ENCODE measurements at places on chromosomes 16 and 17.
A peak's percentile ranks its signal among the peaks of the same experiment; 100 is the strongest.

- peak overlapping the region; percentile 0 for H3K4me3 ChIP-seq
- H3K27ac ChIP-seq = peak overlapping the region; percentile 79
- no peaks in the 10 kb centered on the region for H3K27me3 ChIP-seq
- no peak for DNase-seq
Measured at GRCh38 chr17:76688165-76688622, 22.6 kb downstream of the MXRA7 start.

DNA sequence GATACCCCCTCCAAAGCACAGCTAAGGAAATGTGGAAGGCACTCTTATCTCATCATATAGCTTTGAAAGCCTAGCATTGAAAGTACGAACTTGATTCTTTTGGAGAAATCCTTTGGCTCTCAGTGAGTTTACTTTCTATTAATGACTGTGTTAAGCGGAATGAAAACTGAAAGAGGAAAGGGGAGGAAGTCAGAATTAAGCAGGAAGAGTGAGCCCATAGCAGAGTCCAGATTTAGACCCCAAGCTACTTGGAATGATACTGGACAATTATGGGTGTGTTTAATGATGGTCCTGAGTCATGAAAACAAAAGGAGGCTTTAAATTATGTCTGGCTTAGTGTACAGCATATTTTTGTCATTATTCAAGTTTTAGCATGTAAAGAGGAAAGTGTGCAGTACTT lies 42.2 kb downstream of the TENT4B start:
- no peaks in the 10 kb centered on the region for H3K27me3 ChIP-seq
- no peaks in the 10 kb centered on the region for H3K36me3 ChIP-seq
- no peak for DNase-seq
- peak overlapping the region; percentile 66 for H3K27ac ChIP-seq

- H3K27me3 ChIP-seq = peaks cover 5% of the 10 kb centered on the region
- no peaks in the 10 kb centered on the region for H3K36me3 ChIP-seq
- no peak for DNase-seq
- peak overlapping the region; percentile 69 for H3K4me3 ChIP-seq
- peak overlapping the region; percentile 49 for H3K27ac ChIP-seq
- peaks cover 21% of the 10 kb centered on the region for H3K4me1 ChIP-seq
Measured at GRCh38 chr17:50169121-50169764, 3.4 kb downstream of the SGCA start.

- no peaks in the 10 kb centered on the region for H3K36me3 ChIP-seq
- DNase-seq = peak; percentile 76
- no peaks in the 10 kb centered on the region for H3K27me3 ChIP-seq
- H3K4me3 ChIP-seq = no peak overlapping the region
- no peak overlapping the region for H3K27ac ChIP-seq
Measured at GRCh38 chr17:68172461-68172954, 75.3 kb upstream of the AMZ2 start.

DNA sequence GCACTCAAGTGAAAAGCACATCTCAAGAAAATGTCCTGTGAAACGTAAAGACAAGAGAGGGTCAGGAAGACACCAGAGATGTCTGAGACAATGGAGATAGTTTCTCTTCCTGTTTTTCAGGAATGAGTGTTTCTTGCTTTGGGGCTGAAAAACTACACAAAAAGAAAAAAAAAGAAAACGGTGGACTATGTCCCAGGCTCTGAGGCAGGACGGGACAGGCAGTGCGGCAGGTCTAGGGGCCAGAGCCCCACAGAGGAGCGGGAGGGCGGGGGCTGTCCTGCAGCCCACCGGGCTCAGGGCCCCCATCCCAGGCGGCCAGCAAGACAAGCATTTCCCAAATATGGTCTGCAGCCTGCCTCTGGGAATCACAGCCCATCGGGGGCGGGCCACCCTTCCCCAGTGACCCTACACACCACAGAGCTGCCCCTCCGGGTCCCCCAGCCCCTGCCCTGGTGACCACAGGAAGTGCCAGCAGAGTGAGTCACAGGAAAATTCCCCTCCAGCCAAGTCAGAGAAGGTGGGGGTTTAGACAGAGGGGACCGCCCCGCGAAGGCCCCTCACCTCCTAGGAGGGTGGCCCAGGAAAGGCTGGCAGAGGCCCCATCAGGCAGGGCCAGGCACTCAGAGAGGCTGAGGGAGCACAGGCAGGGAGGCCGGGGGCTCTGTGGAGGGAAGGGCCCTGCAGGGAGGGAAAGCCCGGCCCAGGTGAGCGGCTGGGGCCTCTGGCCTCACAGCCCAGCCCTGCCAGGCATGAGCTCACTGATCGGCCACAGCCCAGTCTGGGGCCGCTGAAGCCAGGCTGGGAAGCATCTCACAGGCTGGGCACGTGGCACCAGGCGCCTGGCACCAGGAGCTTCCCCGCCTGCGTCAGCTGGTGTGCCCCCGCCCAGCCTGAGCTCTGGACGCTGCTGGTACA lies 6.3 kb downstream of the BCAR1 start:
- H3K4me1 ChIP-seq = peaks cover 53% of the 10 kb centered on the region
- peaks cover 5% of the 10 kb centered on the region for H3K36me3 ChIP-seq
- DNase-seq = no peak

GRCh38 chr17:75843577-75844529 lies at the start of gene UNC13D:
Gene UNC13D, minus strand, starts transcription at chr17:75844404. Its CDS starts 67 bp downstream, at chr17:75844337.
- H3K36me3 ChIP-seq = peaks cover 3% of the 10 kb centered on the region
- no peak for DNase-seq
- H3K4me3 ChIP-seq = peak within 1 kb of the TSS; percentile 25

DNA sequence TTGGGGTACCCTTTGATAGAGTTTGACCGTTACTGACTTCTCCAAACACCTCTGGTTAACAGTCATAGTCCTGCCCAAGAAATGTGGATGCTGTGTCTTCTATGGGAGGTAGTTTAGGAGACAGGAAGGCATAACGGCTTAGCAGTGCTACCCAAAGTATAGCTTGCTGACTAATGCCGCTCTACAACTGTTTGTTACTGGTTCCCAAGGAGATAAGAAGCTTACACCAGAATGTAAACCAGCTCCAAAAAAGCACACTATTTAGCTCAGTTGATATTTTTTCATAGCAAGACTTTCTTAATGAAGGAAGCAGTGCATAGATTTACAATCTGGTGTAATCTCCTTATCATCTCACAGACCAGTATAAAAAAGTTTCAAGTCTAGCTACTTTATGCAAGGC lies 95.7 kb downstream of the HS3ST3B1 start:
- H3K4me1 ChIP-seq = no peaks in the 10 kb centered on the region
- no peak overlapping the region for H3K27ac ChIP-seq
- H3K27me3 ChIP-seq = peaks cover 8% of the 10 kb centered on the region
- no peak for DNase-seq
- H3K4me3 ChIP-seq = no peak overlapping the region
- no peaks in the 10 kb centered on the region for H3K36me3 ChIP-seq

- peaks cover 10% of the 10 kb centered on the region for H3K4me1 ChIP-seq
- no peaks in the 10 kb centered on the region for H3K36me3 ChIP-seq
- H3K27me3 ChIP-seq = peaks cover 20% of the 10 kb centered on the region
- no peak overlapping the region for H3K4me3 ChIP-seq
- DNase-seq = no peak
- no peak overlapping the region for H3K27ac ChIP-seq
Measured at GRCh38 chr17:48351911-48352332, 78.1 kb downstream of the SKAP1 start.

- no peak for DNase-seq
- H3K27me3 ChIP-seq = no peaks in the 10 kb centered on the region
- H3K4me1 ChIP-seq = no peaks in the 10 kb centered on the region
- no peak overlapping the region for H3K27ac ChIP-seq
- no peak overlapping the region for H3K4me3 ChIP-seq
- no peaks in the 10 kb centered on the region for H3K36me3 ChIP-seq
Measured at GRCh38 chr16:63922560-63922959, 1199.3 kb downstream of the CDH11 start.

DNA sequence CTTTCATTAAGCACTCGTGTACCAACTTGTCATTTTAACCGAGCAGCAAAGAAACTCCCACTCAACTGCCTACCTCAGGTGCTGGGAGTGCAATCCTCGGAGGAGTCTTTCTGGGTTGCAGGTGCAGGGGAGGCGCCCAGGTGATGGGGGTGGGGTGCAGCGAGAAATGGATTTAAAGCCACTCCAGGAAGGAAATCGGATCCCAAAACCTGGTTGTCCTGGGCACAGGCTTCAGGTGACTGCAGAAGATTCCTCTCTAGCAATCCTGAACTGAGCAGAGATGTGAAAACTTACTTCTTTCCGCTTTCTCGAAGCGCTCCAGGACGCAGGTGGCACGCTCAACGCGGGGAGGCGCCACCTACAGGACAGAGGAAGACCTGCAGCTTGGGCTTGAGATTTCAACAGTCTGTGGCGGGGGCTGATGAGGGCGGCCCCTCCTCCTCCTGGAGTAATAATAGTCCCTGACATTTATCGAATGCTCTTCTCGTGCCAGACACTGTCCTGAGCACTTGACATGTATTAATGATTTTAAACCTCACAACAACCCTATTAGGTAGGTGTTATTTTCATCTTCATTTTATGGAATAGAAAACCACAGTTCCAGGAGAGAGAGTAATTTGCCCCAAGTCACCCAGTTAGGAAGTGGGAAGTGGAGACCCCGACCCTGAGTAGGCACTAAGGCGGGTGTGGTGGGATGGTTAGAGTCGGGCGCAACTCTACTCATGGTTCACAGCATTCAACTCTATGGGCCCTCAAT lies 27.2 kb upstream of the SKAP1 start:
- peaks cover 41% of the 10 kb centered on the region for H3K27me3 ChIP-seq
- peak overlapping the region; percentile 78 for H3K4me3 ChIP-seq
- peaks cover 7% of the 10 kb centered on the region for H3K4me1 ChIP-seq
- peak overlapping the region; percentile 18 for H3K27ac ChIP-seq

DNA sequence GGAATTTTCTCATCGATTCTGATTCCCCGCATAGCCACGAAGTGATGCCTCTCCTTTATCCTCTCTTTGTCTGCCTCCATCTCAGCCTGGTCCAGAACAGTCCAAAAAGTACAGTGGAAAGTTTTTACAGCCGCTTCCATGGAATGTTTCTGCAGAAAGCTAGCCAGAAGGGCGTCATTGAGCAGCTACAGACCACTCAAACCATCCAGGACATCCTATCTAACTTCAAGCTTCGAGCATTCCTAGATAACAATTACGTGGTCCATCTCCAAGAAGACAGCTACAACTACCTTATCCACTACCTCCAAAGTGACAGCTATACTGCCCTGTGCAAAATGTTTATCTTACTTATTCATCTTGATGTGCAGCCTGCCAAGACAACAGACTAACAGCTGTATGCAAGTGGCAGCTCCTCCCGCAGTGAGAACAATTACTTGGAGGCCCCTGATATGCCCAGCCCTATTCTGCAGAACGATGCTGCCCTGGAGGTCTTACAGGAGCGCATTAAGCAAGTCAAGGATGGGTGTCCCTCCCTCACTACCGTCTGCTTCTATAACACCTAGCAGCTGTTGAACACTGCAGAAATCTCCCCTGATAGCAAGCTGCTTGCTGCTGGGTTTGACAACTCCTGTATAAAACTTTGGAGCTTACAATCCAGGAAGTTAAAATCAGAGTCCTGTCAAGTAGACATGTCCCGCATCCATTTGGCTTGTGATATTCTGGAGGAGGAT lies 38.9 kb downstream of the SLFN12L start:
- H3K27ac ChIP-seq = no peak overlapping the region
- H3K4me3 ChIP-seq = no peak overlapping the region
- no peak for DNase-seq
- peaks cover 92% of the 10 kb centered on the region for H3K27me3 ChIP-seq
- H3K4me1 ChIP-seq = no peaks in the 10 kb centered on the region

DNA sequence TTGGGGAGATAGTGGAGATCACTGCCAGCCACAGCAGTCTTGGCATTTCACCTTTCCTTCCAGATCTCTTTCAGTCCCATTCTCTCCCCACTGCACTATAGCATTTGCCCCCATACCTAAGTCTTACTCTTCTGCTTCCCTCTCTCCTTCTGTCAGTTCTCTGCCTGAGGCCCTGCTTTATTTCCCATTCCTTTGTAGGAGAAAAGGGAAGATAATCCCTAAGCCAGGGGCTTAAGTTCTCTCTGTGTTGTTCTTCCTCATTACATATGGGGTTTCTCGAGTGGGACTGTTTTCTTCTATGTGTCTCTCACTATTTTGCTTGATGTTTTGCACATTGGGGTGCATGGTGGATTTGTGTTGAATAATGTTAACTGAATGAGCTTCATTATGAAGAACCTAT lies 6.4 kb downstream of the KDM6B start:
- peak overlapping the region; percentile 98 for H3K27ac ChIP-seq
- H3K4me1 ChIP-seq = peaks cover 43% of the 10 kb centered on the region
- H3K27me3 ChIP-seq = no peaks in the 10 kb centered on the region
- H3K4me3 ChIP-seq = peak overlapping the region; percentile 96

GRCh38 chr17:28174352-28175046 lies 132.0 kb downstream of the NLK start:
- peaks cover 19% of the 10 kb centered on the region for H3K4me1 ChIP-seq
- H3K27ac ChIP-seq = no peak overlapping the region
- H3K4me3 ChIP-seq = no peak overlapping the region
- DNase-seq = no peak
- peaks cover 12% of the 10 kb centered on the region for H3K36me3 ChIP-seq

GRCh38 chr17:47066095-47066494 lies 87.0 kb upstream of the RPRML start:
- H3K27me3 ChIP-seq = no peaks in the 10 kb centered on the region
- no peaks in the 10 kb centered on the region for H3K36me3 ChIP-seq
- H3K4me1 ChIP-seq = peaks cover 15% of the 10 kb centered on the region
- H3K4me3 ChIP-seq = peak overlapping the region; percentile 95
- H3K27ac ChIP-seq = peak overlapping the region; percentile 46

DNA sequence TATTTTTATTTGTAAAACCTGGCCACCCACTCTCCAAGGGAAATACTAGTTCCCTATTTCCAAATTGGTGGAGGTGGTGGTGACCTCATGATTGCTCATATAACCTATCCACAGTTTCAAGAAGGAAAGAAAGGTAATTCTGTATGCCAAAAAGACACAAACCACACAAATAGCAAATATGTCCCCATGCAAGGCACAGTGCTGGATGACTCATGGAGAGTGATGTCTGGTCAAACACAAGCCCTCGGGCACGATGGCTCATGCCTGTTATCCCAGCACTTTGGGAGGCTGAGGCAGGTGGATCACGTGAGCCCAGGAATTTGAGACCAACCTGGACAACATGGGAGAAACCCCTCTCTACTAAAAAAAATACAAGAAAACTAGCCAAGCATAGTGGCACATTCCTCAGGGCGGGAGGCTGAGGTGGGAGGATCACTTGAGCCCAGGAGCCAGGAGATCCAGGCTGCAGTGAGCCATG lies 64.2 kb downstream of the GNA13 start:
- H3K4me1 ChIP-seq = peaks cover 7% of the 10 kb centered on the region
- no peak overlapping the region for H3K27ac ChIP-seq
- H3K36me3 ChIP-seq = no peaks in the 10 kb centered on the region
- no peak overlapping the region for H3K4me3 ChIP-seq
- H3K27me3 ChIP-seq = no peaks in the 10 kb centered on the region

DNA sequence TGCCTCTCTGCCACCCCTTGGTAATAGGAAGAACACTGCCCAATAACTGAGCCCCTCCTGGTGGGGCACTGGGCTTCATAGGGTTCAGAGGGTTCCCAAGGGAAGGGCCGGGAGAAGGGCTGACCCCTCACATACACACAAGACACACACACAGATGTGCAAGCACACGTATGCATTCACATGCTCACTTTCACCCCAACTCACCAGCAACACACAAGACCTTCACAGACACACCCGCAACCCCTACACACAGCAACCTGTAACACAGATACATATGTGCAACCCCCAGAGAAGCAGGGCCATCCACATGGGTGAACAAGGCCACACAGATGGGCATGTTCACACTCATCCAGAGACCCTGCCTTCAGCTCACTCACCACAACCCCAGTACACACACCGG lies 225.1 kb downstream of the ZNF423 start:
- DNase-seq = peak; percentile 36
- H3K27ac ChIP-seq = peak overlapping the region; percentile 1
- no peaks in the 10 kb centered on the region for H3K27me3 ChIP-seq
- peaks cover 19% of the 10 kb centered on the region for H3K4me1 ChIP-seq
- peaks cover 11% of the 10 kb centered on the region for H3K36me3 ChIP-seq

Measured in type B pancreatic cell (in vitro differentiated cells).